ENCODE measurements at places on chromosomes 7 and 10.

GRCh38 chr7:74606101-74606908 is 51.2 kb upstream of the GTF2I start:
- DNase-seq: peak; percentile 33

DNA sequence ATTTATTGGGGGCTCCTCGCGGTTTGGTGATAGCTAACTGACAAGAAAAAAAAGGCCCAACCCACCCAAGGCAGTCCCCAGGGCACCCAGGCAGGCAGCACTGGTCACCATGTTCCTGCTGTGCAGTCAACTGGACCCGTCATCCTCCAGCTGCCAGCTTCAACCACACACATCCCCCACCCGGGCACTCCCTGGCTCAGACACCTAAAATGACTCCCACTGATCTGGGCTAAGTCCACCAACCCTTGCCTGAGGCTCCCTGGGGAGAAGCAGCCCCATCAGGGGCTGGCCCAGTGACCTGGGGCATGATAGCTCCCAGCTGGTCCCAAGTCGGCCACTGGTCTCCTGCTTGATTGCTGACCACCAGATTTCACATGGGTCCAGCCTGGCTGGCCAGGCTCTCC is 161.8 kb downstream of the NRF1 start:
- DNase-seq: no peak

- DNase-seq: no peak
Measured at GRCh38 chr10:27541796-27542729, 38.0 kb downstream of the RAB18 start.

DNA sequence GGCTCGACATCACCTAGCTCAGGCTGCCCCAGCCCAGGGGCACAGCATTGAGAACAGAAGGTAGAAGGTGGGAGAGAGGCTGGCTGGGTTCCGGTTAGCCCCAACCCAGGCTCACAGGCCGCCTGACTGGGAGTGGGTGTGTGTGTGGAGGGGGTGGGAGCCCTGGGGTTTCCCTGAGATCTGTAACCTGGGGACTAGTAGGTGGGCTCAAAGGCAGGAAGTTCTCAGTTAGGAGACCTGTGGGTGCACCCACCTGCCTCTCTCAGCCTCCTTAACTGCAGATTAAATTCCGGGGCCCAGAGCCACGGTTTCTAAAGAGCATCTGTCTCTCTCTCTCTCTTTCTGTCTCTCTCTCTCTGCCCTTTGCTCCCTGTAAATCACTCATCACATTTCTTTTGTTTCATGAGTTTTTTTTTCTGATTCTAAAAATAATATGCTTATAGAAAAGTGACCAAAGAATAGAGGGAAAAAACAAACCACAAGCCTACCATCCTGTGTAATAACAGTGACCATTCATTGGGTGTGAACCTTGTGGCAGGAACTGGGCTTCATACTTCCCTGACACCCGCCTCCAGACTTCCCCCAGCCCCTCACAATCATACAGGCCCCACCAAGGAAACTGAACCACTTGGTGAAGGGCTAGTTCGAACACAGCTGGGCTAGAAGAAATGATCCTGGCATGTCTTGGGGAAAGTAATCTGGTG is 83.4 kb upstream of the SMNDC1 start:
- DNase-seq: no peak

GRCh38 chr7:23235813-23236221 is 10.8 kb upstream of the GPNMB start:
- DNase-seq: no peak

DNA sequence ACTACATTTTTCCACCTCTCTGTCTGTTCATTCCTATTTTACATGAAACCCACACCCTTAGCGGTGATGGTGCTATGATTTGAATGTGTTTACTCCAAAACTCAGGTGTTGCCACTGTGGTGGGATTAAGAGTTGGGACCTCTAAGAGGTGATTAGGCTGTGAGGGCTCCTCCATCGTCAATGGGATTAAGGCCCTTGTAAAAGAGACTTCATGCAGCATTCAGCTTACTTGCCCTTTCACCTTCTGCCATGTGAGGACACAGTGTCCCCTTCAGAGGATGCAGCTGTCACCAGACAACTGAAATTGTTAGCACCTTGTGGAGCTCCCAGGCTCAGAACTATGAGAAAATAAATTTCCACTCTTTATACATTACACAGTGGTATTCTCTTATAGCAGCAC is 182.2 kb downstream of the NOC3L start:
- no peak for DNase-seq

GRCh38 chr7:44267719-44268421 is 57.5 kb downstream of the CAMK2B start:
- DNase-seq: no peak
